ENCODE measurements at places on chromosomes 12 and 14.
A peak's percentile ranks its signal among the peaks of the same experiment; 100 is the strongest.

- no peak for DNase-seq
Observed at GRCh38 chr12:79250960-79251755, 386.6 kb downstream of the SYT1 start.

GRCh38 chr12:168763-169525 lies 45.0 kb downstream of the SLC6A12 start:
- DNase-seq = no peak

DNA sequence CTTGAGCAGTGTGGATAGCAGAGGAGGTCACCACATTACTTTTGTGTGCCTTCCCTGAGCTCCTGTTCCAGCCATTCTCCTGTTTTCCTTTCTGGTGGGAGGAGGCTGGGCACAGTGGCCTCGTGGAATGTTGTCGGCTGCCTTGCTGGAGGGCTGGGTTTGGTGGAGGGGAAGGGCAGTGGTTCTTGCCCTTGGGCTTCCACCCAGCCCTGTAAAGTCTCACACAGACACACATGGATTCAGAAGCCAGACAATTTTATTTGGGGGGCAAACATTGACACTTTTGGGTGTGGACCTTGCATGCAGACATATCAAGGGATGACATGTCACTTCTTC lies 866 bp downstream of the NPFF start:
- no peak for DNase-seq

DNA sequence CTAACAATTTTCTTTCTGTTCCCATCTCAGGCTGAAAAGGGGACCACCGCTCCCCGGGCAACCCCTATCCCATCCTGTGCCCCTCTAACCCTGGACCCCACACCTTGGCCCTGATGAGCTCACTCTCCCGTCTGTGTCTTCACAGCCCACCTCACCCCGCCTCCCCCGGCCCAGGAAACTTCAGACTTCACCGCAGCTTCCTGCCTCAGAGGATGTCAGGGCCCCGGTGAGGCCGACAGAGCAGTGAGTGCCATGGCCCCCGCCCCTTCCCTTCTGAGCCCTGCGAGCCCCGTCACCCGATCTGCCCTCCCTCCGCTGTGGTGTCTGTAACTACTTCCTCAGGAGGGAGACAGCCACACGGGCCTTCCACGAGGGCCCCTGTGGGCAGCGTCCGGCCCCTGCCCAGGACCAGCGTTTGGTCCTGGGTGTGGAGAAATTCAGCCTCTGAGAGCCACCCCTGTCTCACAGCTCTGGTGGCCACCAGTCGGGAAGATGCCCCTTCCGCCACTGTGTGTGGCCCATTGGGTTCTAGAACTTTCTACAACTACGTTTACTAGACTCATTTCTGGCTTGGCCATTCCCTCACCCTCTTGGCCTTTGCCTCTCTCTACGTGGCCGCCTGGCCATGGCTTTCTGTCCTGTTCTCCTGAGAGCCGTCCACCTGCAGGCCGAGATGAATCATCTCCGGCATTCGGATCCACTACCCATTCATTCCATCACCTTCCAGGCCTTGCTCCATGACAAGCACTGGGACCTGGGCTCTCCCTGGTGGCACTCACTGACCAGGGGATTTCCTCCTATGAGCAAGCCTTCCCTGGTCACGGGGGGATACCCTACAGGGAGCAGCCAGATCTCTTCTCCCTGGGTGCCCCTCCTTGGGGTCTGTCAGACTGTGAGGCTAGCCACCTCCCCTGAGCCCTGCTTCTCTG lies 3.4 kb downstream of the RHOF start:
- peak; percentile 94 for DNase-seq

DNA sequence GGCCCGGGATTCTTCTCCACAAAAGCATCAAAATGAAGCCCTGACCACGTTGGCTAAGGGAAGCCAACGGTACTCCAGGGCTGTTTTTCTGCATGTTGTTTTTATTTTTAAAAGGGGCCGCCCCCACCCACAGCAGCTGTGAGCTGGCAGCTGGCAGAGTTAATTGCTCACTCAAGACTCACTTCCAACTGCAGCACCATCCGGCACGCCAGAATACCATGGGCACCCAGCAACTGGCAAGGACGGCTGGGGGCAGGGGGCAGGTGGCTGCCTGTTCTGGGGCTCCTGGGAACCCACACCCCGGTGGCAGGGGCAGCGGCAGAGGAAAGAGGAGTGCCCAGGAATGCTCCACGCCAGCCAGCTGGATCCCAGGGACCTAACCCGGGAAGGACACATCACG lies 44.3 kb downstream of the NCOR2 start:
- DNase-seq = no peak

DNA sequence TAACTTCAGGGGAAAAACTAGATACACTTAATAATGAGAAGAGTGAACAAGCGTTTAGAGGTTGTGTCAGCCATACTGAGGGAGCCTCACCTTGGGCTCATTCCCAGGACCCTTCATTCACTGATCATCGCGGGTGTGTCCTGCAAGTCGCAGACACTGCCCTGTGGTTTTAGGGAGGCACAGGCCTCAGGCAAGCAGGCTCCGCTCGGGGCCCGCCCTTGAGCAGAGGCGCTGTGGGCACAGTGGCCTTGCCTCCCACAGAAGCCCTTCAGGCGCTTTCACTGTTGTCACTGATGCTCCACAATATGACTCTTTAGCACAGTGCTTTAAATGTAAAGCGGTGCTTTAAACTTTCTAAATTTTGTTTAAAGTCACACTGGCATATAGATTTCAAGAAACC lies 67.4 kb downstream of the DDX51 start:
- no peak for DNase-seq

DNA sequence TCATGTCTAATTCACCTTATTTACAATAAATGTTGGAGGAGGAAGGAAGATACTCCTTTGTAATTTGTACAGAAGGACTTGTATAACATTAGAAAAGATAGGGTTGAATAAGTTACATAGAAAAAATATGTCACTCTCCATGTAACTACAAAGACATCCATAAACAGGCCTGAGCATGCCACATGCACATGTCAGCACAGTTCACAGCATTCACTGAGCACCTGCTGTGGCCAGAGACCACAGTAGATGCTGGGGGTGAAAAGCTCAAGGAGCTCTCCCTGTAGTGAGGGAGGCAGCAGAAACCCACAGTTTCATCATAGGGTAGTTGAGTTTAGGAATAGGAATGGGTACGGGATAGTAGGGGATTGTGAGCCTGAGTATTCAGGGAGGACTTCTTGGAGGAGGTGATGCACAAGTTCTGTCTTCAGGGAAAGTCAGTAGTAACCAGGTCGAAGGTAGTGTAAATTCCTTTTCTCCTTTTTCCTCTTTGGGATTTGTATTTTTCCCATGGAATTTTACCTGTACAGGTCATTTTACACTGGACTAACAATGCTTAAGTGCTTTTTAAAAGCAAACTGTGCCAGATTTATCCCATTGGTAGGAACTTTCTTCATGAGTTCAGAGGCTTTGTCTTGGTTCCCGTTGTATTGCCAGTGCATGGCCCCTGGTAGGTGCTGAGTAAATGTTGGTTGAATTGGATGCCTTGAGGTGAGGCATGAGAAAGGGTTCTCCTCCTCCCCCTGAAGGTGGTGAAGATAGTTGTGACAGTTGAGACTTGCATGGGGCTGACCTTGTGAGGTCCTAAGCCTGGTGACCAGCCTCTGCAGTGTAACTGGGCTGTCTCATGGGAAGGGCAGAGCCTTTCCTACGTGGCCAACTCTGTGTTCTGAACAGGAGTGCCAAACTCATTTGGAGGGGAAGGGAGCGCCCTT lies 20.2 kb downstream of the PRKCH start:
- no peak for DNase-seq
